Activated T-cell treated with anti-CD3 and anti-CD28 coated beads, Interleukin-2, amount 50 U/mL, for 72 hours (primary cell): ENCODE measurements at places on chromosomes 3 and 15.

- no peak for DNase-seq
Observed at GRCh38 chr3:151434151-151434890, 26.5 kb downstream of the IGSF10 start.

GRCh38 chr15:82548700-82549099 is 8.4 kb upstream of the RPS17 start:
- DNase-seq = peak; percentile 62

GRCh38 chr15:91422797-91423196 is 322.7 kb downstream of the SV2B start:
- no peak for DNase-seq

- no peak for DNase-seq
Observed at GRCh38 chr15:64647367-64647766, 128.0 kb downstream of the RBPMS2 start.

DNA sequence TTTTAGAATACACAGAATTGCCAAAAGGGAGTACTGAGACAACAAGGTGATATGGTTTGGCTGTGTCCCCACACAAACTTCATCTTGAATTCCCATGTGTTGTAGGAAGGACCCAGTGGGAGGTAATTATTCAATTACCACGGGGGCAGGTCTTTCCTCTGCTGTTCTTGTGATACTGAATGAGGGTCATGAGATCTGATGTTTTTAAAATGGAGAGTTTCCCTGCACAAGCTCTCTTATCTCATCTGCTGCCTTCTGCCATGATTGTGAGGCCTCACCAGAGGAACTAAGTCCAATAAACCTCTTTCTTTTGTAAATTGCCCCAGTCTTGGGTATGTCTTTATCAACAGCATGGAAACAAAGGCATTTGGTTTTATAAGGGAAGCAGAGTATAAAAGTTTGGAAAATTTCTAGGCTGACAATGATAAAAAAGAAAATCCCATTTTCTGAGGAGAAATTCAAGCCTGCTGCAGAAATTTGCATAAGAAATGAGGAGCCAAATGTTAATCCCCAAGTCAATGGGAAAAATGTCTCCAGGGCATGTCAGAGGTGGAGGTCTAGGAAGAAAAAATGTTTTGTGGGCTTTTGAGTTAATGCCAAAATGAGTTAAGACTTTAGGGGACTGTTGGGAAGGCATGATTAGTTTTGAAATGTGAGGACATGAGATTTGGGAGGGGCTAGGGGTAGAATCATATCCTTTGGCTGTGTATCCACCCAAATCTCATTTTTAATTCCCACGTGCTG is 130.5 kb upstream of the THRB start:
- no peak for DNase-seq

DNA sequence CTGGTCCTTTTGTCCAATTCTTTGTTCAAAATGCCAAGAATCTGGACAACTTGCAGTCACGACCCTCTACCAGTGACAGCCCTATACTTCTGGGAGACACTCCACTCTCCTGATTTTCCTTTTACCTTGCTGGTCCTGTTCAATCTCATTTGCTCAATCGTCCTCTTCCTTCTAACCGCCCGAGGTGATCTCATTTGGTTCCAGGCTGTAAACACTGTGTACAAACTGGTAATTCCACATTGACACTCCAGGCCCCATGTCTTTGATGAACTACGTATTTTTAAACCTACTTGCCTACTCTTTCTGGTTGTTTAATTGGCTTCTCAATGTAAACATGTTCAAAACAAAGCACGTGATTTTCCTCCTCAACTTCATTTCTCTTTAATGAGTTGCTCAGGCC is 23.7 kb upstream of the C3orf49 start:
- no peak for DNase-seq

DNA sequence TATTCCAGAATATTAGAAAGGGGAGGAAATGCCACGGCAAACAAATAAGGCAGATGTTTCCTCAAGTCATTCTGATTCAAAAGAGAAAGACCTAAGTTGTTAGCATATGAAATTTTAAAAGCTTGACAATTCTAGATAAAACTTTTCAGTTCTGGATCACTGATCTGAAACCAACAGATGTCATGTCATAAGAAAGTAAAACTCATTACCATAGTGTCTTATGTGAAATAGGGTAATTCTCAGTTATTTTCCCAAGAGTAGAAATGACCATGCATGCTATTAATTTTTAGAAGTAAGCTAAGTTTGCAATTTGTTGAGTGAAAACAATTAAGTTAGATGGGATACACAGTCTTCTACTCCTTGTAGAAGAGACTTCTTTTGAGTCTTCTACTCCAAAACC is 630.3 kb downstream of the NAALADL2 start:
- DNase-seq = no peak

DNA sequence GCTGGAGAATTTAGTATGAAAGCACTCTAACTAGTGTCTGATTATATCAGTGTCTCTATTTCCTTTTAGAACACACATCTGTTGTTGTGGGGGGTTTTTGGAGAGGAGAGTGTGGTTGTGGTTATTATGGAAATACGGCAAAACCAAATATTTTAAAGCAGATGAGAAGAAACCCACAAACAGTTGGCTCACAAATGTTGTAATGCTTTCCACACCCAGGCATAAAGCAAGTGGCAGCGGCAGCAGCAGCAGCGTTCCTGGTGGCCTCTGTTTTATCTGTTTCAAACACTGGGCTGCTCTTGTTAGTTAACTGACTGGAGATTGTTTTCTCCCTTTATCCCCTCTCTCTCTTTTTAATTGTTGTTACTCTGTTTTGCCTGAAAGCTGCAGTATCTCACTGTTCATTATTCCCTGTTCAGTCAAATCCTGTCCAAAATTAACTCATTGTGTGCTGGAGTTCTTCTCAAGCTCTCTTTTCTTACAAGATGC is 1045.5 kb upstream of the NR2F2 start:
- DNase-seq = no peak

- peak; percentile 27 for DNase-seq
Observed at GRCh38 chr3:27880969-27881892, 159.1 kb upstream of the EOMES start.

- no peak for DNase-seq
Observed at GRCh38 chr3:94360987-94361386, 298.1 kb downstream of the NSUN3 start.

- no peak for DNase-seq
Observed at GRCh38 chr15:87129916-87130315, 1050.2 kb downstream of the AGBL1 start.

- DNase-seq = no peak
Observed at GRCh38 chr3:61649381-61650170, 88.2 kb downstream of the PTPRG start.

DNA sequence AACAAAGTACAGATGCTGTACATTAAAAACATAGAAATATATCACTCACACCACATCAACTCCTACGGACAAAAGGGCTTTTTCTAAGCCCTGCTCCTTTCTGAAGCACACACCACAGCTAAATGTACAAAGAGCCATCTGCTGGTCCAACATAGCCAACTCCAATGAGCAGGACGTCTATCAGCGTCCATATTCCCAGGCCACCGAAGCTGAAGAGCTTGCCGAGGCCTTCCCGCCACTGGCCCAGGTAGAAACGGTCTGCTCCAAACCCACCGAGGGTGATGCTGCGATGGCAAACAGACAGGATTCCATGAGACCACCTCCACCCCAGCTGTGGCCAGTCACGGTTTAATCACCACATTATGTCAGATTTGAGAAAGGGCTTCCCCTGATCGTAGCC is 9.8 kb downstream of the TM2D3 start:
- DNase-seq = no peak

DNA sequence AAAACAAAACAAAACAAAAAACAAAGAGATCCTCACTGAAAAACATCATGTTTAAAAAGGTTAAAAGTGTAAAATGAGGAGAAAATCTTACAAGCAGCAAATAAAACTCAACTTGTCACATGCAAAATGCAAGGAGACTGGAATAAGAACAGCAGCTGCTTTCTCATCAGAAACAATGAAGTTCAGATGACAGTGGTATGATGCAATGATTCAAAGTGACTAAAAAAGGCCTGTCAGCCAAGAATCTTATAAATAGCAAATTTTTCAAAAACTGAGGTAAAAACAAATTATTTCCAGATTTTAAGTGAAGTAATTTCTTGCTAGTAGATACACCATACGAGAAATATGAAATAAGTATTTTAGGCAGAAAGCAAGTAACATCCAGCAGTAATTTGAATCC is 68.6 kb upstream of the EPHA3 start:
- no peak for DNase-seq

DNA sequence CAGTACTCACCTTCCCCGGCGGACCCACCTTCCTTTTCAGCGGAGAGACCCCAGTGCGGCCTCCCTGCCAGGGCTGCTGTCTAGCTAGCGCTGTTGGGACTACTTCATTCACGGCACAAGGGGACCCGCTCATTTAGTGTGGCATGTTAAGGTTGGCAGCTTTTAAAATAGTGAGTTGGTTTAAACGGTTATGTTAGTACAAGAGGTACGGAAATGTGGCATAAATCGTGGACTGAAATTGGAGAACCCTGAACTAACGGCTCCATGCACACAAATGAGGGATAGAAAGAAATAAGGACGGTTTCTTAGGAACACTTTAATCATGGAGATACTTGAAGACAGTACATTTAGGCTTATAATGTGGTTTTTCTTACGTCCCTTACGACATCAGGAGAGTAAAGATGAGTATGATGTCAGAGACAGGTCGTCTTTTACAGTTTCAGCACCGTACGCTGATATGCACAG is 752 bp downstream of the CEP63 start:
- DNase-seq = no peak

GRCh38 chr3:93867425-93867824 is 106.3 kb downstream of the PROS1 start:
- no peak for DNase-seq

GRCh38 chr15:74669627-74670026 is 26.2 kb downstream of the EDC3 start:
- no peak for DNase-seq

GRCh38 chr3:96958856-96959255 is 144.5 kb downstream of the EPHA6 start:
- no peak for DNase-seq

DNA sequence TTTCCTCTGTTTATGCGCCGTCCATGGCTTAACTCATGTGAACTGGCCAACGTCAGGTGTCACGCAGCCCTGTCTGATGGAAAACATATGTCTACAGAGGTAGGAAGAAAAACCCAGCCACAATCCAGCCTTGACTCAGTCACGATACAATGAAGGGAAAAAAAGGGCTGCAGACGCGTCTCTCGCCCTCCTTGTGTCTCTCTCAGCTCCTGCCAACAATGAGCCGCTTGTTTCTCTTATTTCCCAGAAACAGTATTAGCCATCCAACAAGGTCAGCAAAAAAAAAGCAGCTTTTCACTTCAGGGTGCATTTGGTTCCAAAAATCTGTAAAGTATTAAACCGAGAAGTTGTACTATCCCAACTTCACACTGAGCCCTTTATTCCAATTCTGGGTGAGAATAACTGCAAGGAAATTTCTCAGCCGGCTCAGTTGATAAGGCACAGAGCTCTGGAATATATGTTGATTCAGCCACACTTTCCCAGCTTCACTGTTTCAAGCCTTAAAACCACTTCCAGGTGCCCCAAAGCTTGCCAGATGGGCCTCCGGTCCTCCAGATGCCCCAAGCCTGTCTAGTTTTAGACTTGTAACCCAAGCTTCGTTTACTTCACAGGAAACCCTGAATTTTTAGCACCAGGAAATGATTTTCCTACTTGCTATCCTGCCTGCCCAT is 79.4 kb downstream of the TM4SF4 start:
- no peak for DNase-seq

GRCh38 chr3:99645277-99646106 is 7.1 kb downstream of the COL8A1 start:
- DNase-seq = peak; percentile 7

GRCh38 chr15:40435710-40436089 is 5.1 kb upstream of the BAHD1 start:
- no peak for DNase-seq

- no peak for DNase-seq
Observed at GRCh38 chr3:14410503-14411165, 8.2 kb downstream of the SLC6A6 start.

- DNase-seq = no peak
Observed at GRCh38 chr3:23856286-23856685, 50.5 kb downstream of the UBE2E1 start.

DNA sequence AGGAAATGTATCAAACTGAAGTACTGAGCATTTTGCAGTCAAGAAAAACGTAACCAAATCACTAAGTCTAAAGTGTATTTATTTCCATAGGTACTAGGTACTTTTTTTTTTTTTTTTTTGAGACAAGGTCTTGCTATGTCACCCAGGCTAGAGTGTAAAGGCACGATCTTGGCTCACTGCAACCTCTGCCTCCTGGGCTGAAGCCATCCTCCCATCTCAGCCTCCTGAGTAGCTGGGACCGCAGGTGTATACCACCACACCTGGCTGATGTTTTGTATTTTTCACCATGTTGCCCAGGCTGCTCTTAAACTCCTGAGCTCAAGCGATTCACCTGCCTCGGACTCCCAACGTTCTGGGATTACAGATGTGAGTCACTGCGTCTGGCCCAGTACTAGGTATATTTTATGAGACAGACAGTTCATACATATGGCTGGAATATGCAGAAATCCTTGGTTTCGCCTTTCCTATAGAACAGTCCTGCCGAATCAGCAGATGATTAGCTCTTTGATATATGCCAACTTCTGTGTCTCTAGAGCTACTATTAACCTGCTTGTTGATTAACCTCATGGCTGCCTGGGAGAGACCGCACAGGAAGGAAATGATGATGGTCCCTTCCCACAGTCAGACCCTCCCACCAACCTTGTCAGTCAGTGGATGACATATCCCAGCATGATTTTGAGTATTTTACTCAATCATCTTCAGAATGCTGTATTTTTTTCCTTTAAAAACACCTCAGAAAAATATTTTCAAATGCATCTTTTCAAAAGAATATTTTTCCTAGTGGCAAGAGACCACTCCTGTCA is 32.3 kb downstream of the TMOD3 start:
- peak; percentile 36 for DNase-seq

DNA sequence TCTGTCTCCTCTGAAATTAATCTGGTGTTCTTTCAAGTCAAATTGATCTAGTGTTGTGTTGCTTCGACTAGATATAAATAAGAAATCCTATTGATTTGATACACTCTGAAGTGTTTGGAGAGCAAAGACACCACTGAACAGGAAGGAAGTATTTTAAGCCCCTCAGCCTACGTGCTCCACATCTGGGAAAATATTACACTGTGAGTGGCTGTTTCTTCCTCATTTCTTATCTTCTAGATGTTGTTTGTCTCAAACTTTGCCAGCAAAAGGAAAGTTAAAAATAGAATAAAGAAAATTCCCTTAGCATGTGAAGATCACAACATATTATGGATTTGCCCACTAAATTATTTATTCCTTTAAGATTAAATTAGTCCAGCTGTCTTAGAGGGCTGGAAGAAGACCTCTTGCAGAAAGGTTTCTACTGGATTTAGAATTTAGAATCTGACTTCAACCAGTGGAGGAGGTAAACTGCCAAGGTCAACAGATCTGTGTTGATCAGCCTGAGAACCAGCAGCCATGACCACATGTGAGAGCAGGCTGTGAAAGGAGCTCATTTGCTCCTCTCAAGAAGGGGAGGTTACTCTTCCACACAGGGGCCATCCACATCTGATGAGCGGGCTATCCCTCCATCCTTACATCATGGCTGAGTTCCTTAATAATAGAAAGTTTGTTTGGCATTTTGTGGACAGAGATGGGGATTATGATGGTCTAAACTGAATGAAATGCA is 46.3 kb upstream of the ACKR4 start:
- no peak for DNase-seq

GRCh38 chr15:60721707-60722106 is 242.8 kb upstream of the ICE2 start:
- no peak for DNase-seq

GRCh38 chr3:50241163-50241562 is 5.2 kb downstream of the GNAI2 start:
- DNase-seq = no peak

- no peak for DNase-seq
Observed at GRCh38 chr3:98534734-98535133, 3.0 kb downstream of the GPR15 start.

GRCh38 chr3:177357352-177358090 is 160.2 kb upstream of the TBL1XR1 start:
- DNase-seq = no peak
